ENCODE measurements at places on chromosomes 16 and 17.

- peak; percentile 55 for DNase-seq
These were observed 62.9 kb upstream of the CPHXL start for GRCh38 chr16:75789237-75789636.

DNA sequence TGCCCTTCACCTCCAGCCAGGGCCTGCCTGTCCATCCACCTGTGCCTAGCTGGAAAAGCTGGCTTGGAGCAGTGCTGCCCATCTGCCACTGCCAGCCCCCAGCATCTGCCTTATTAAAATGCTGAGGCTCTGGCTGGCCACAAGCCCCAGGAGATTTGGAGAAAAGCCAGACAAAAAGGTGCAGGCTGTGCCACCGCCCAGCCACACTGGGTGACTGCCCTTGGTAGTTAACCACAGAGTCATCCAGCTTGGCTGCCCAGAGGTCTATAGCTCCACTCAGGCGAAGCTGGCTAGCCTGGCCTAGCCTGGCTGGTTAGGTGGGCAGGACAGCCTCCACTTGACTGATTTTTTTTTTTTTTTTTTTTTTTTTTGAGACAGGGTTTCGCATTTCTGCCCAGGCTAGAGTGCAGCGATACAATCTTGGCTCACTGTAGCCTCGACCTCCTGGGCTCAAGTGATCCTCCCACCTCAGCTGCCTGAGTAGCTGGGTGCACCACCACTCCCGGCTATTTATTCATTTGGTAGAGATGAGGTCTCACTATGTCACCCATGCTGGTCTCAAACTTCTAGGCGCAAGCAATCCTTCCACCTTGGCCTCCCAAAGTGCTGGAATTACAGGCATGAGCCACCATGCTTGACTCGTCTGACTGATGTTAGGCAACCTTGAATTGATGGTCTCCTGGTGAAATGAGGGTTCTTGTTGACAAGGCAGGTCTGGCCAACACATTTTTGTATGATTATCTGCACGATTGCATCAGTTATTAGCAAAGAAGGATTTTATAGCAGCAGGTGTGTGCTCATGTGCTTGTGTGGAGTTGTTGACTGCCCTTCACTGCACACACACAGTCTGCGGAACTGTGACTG, 103.8 kb downstream of the RAB11FIP4 start:
- no peak for DNase-seq

DNA sequence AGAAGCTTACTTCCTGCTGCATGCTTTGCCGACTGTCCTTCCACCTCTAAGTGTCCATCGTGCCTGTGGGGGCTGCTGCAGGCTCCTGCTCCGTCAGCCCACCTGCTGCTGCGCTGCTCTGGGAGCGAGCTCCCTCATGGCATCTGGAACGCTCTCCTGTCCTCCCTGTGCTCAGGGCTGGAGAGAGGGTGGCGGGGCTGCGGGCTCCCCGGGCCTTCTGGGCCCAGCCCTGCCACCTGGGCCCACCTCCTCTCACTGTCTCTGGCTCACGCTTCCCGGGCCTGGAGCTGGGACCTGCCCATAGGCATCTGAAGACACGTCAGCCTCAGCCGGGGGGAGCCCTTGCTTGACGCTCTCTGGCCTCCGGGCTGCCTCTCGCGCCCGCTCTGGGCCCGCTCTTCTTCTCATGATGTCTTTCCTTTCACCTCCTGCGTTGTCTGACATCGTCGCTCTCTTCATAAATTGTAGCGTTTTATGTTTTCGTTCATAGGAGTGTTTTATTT, 27.0 kb downstream of the NME3 start:
- DNase-seq, result no peak

DNA sequence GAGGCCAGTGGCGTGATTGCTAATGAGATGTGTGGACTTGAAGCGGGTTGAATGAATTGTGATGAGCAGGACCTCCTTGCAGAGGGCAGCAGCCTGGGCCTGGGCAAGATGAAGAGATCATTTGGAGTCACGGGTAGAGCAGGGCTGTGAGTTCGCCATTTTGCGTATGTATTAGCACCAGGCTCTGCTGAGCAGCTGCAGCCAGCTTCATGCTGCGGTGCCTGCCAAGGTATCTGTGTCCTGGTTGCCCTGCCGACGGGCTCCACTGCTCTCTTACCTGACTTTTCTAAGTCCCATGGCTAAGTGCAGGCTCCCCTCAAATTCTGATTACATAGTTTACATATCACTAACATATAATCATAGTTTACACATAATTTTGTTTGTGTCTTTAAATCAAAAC, 295.7 kb downstream of the SNX29 start:
- no peak for DNase-seq

GRCh38 chr17:40321524-40321929, 12.5 kb downstream of the RARA start:
- DNase-seq, result peak; percentile 46

DNA sequence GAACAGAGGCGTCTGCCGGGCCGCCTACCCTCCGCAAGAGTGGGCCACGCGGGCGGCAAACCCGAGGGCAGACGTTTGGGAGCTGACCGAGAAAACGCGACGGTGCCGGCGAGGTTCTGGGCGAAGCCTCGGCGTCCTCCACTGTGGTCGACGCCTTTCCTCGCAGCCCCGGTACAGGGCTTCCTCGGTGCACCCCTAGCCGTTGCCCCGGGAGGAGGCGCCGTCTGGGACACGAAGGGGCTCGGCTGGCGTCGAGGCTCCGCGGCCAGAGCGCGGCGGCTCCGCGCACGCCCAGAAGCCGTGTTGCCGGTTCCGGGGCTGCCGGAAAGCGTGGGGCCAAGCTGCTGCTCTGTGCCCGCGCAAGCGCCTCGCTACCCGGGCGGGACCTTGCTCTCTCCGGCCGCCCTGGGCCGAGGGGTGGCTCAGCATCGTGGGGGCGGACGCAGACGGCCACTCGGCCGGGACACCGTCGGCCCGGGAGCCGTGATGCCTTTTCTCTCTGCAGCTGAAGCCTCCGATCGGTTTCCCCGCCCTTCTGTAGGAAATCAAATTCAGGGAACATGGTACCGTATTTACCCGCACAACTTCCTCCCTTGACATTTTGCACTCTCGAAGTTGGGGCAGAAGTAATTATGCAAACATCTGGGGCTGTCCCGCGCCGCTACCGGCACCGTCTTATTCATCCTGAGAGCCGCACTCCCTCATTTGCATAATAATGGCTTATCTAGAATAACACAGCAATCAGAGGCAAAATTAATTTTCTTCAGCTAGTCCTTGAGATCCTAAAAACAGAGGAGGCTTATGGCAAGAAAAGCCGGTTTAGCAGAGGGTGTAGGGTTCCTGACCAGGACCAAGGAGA, 7.3 kb upstream of the CBX8 start:
- DNase-seq, result peak; percentile 56

DNA sequence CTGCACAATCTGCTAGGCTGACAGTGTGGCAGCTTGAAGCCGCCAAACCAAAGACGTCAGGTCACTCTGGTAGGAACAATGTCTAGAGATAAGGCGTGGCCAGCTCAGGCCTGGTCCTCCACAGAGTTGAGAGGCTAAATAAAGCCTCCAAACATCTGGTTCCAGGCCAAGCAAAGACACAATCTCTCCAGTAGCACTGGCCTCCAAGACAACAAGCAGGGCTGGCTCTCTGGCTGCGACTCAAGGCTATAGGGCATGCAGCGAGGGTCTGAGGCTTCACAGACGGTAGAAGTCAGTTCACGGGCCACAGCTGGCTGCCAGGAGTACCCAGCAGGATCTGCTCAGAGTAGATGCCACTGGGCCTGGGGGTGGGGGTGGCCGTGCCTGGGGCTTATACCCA, 75.6 kb downstream of the ABR start:
- no peak for DNase-seq

DNA sequence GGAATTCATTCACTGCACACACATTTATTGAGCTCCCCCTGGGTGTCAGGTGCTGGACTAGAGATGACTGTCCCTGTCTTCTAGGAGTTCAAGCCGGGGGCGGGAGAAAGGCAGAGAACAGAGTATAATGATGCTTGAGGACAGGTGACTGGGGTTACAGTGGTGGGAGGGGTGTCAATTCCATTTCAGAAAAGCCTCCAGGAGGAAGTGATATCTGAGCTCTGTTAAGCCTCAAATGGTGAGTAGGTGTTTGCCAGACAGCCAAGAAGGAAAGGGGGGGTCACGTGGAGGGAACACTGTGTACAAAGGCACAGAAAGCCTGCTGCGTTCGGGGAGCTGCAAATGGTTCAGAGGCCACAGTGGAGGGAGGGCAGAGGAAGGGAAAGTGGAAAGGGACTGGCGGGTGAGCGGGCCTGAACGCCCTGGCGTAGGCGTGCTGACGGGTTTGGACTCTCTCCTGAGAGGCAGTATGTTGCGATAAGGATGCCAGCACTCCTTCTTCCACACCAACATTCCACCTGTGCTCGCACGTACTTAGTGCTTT, 9.7 kb upstream of the NXPH3 start:
- no peak for DNase-seq

GRCh38 chr17:8465759-8466158, 30.1 kb downstream of the NDEL1 start:
- DNase-seq, result no peak

DNA sequence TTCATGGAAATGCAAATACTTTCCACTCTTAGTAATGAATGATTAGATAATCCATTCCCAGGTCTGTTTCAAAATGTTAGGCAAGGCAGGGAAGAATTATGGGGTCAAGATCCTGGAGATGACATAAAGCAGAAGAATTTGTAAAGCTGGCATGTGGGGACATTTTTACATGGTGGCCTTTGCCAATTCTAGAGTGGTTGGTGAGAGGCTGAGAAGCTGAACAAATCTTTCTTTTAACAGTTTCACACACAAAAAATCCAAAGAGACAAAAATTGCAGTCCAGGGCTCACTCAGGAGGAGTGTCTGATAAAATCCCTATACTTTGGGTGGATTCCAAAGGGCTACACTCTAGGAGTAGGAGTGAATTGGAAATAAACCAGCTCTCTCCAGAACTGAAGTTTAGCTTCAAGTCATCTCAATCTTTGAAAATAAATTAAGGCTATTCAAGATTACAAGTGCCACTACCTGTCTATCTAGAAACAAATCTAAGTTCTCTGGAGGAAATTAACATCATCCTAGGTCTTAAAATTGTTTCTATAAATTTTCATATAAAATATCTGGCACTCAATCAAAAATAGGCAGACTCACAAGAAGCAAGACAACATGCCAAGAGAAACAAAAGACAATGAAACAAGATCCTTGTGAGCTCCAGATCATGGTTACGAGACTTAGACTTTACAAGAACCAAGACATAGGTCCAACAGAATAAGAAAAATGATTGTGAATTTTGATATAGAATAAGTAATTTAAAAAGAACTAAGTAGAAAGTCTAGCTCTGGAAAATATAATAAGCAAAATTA, 113.0 kb upstream of the AXIN2 start:
- DNase-seq, result no peak

DNA sequence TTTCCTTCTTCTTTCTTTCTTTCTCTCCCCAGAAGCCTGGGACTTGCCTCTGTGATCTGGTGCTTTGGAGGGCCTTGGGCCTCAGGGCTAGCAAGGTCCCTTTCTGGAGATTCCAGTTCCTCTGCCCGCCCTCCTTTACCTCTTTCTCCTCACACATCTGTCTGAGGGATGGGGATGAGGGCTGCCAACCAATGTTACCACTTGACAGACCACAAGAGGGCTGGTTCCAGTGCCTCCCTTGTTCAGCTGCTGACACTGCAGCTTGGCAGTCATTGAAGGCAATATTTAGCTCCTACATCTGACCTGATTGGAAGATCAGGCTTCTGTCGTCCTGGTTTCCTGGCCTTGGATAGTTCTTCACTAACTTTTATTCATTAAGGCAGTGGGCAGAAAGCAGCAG, 3.6 kb upstream of the ZNF652 start:
- DNase-seq, result peak; percentile 58

- DNase-seq, result no peak
These were observed 32.2 kb upstream of the HAS3 start for GRCh38 chr16:69073181-69073702.

- no peak for DNase-seq
These were observed 18.4 kb downstream of the SOX9 start for GRCh38 chr17:72139212-72139611.

- DNase-seq, result no peak
These were observed 6.9 kb downstream of the GOT2 start for GRCh38 chr16:58727028-58727781.

DNA sequence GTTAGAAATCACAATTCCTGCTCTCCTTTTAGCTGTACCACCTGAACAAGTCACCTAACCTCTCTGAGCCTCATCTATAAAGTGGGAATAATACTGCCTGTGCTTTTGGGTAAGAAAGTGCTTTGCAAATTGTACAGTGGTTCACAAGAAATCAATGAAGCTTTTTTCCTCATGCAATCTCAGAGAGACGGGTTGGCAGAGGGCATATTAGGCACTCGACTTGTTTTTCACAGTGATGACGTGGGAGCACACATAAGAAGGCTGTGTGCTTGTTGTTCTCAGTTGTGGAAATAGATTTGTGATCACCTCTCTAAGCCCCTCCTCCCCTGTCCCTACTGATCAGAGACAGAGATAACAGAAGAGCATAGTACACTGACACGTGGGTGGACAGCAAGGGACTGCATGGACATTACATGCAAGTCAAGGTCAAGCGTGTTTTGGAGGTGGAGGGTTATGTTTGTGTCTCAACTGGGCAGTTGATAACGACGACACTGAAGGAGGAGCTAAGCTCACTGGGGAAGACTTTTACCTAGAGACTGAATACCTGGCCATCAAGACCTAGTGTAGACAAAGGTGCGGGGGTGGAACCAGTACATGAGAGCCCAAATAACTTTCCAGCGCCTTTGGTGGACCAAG, 1.7 kb upstream of the GPT2 start:
- DNase-seq, result no peak

DNA sequence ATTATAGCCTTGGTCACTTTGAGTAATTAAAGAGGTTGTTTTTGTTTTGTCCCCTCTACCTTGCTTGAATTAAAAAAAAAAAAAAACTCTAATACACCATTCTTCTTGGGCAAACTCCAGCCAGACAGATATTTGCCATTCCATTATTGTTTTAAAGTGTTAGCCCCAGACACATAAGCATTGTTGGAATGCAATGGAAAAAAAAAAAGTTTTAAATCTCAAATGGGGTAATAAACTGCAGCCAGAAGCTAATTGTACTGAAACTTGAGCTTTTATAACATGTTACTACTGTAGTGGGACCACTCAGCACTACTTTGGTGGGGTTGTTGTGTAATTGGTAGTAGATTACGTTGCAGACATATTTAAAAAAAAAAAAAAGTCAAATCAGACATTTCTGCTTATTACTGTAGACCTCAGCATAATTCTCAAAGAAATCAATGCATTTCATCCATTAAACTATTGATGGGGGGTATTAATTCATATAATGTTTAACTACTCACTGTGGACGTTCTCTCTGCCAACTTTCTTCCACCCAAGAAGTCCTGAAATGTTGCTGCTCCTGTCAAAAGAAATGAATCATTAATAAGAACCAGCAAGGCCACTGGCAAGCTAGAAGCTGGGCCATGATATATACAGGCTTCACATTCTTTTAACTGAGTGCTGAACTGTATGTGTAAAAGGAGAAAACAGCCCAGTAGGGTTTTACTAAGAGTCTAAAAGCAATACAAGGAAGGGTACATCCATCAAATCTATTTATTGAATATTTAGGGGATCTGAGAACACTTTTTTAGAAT, 626.6 kb upstream of the SOX9 start:
- DNase-seq, result no peak

DNA sequence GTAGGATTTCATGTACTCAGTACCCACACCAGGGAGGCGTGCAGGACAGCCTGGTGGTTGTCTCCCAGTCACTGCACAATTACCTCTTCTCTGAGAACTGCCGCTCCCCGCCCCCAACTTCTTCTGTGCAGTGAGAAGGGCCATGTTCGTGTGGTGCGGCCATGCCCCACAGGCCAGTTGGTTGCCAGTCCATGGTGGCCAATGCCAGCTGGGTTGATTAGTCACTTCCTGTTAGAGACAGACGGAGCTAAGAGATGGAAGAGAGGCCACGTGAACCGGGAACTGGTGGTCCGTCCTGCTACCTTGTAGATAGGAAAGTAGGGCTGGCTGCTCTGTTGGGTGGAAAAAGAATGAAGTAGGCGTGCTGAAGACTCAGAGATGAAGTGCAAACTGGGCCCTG, 206.5 kb downstream of the ABCC12 start:
- DNase-seq, result no peak
